Fibroblast of skin of left biceps (primary cell): ENCODE measurements at places on chromosomes 1 and 21.

GRCh38 chr1:36183309-36183856 lies 27.4 kb downstream of the MAP7D1 start:
- DNase-seq, result no peak

DNA sequence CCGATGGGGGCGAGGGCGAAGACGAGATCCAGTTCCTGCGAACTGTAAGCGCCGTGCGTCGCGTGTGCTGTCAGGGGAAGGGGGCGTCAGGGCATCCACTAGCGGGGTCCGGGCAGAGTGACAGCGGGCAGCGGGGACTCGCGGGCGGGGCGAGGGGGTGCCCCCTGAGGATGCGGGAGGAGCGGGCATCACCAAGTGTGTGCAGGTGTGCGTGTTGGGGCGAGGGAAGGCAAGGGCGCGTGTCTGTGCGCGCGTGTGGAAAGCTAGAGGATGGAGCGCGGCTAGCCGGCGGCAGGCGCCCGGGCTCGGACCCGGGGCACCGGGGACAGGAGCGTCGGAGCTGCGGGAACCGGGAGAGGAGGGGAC lies 525 bp downstream of the RYR2 start:
- no peak for DNase-seq

DNA sequence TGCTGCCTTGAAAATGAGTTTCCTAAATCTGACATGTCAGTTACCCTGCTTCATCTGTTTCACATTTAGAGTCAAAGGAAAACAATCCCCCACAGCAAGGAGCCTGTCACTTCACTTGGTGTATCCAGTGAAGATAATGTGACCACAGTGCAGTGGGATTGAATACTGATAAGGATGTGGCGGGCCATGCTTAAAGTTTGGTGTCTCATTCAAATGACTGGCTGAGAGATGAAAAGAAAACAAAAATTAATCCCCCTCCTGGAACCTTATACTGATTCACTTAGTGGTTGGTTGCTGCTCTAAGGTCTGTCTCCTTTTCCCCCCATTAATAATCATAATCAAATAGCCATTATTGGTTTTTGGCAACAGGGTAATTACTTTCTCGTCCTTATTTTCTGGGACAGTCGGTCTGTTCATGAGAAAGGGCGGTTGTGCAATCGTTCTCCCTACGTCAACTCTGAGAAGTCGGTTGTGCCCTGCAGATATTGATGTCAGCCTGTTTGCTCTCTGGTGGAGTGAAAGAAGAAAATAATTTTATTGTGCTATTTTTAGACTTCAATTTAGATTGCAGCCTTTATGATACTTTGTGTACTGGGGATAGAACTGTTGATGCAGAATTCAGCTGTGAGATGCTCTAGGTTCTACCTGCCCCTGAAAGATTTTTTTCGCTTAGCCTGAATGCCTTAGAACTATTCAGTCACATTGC lies 360.2 kb downstream of the DISC1 start:
- no peak for DNase-seq

GRCh38 chr1:44114098-44114497 lies 4.5 kb upstream of the KLF17 start:
- no peak for DNase-seq
